ENCODE measurements at places on chromosomes 4 and X. TPM values are rescaled to one million over a fixed set of nuclear protein-coding genes. Genes with fewer than 3 reads are reported as not detected.

The TRPC5OS gene
- not detected for total RNA-seq

The SLC49A3 gene
- total RNA-seq, result 3.9 TPM

The VEGFC gene
- total RNA-seq, result 0.79 TPM

The DKK2 gene
- 20.0 TPM for total RNA-seq

The EOLA1 gene
- total RNA-seq, result 15.7 TPM

The AKAP4 gene
- total RNA-seq, result not detected

The P2RY4 gene
- 0.43 TPM for total RNA-seq

The HTR2C gene
- total RNA-seq, result under 0.01 TPM

The ADH7 gene
- total RNA-seq, result not detected

The TSPAN6 gene
- total RNA-seq, result 71.5 TPM
